NCI-H460 (cell line): ENCODE measurements at places on chromosomes 2 and 18. TPM values are rescaled to one million over a fixed set of nuclear protein-coding genes. Genes with fewer than 3 reads are reported as not detected.

GRCh38 chr2:61210332-61210981 is 48.5 kb downstream of the C2orf74 start:
- DNase-seq = peak; percentile 70

DNA sequence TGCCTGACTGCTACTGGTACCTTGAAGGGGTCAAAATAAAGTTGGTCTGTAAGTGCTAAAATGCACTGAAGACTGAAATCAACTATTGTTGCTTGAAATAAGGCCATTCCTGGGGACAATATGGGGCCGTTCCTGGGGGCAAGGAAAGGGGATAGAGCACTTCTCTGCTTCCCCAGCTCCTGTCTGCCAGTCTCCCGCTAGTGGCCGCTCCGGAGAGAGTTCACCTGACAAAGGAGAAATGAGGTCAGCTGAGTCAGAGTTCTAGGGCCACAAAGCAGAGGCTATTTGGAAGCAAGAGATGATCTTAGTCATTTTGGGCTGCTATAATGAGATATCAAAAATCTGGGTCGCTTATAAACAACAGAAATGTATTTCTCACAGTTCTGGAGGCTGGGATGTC is 345.9 kb downstream of the TSN start:
- DNase-seq = no peak

The ORC2 gene
- total RNA-seq = 28.4 and 30.9 TPM in 2 replicates

The ALPG gene
- total RNA-seq = not detected in 2 replicates
